Activated T-helper 2 cell treated with anti-CD3 and anti-CD28 coated beads, Interferon-gamma antibody, Interleukin-2, Interleukin-4, amounts not matched to agents 10 μg/mL and 5 μg/mL and 100 μg/mL, durations not matched to agents 14 hours and 24 hours and 36 hours (primary cell): ENCODE measurements at places on chromosomes 11 and 22.
A peak's percentile ranks its signal among the peaks of the same experiment; 100 is the strongest.

- no peak overlapping the region for H3K4me3 ChIP-seq
- H3K36me3 ChIP-seq, result no peaks in the 10 kb centered on the region
- no peak for DNase-seq
- H3K27me3 ChIP-seq, result peaks cover 2% of the 10 kb centered on the region
- H3K27ac ChIP-seq, result no peak overlapping the region
- H3K4me1 ChIP-seq, result no peaks in the 10 kb centered on the region
Observed at GRCh38 chr11:117547195-117547850, 219.7 kb downstream of the CEP164 start.

GRCh38 chr11:75537740-75538139, 12.0 kb upstream of the GDPD5 start:
- H3K4me1 ChIP-seq, result peaks cover 34% of the 10 kb centered on the region
- H3K27me3 ChIP-seq, result no peaks in the 10 kb centered on the region
- no peak overlapping the region for H3K4me3 ChIP-seq
- H3K27ac ChIP-seq, result peak overlapping the region; percentile 20

- H3K36me3 ChIP-seq, result peaks cover 37% of the 10 kb centered on the region
- peaks cover 3% of the 10 kb centered on the region for H3K4me1 ChIP-seq
- H3K27ac ChIP-seq, result no peak overlapping the region
- no peak for DNase-seq
- H3K27me3 ChIP-seq, result no peaks in the 10 kb centered on the region
- H3K4me3 ChIP-seq, result no peak overlapping the region
Observed at GRCh38 chr11:73404048-73404447, 27.8 kb downstream of the RELT start.

- H3K4me1 ChIP-seq, result peaks cover 38% of the 10 kb centered on the region
- H3K4me3 ChIP-seq, result no peak within 1 kb of the TSS
- H3K27ac ChIP-seq, result no peak within 1 kb of the TSS
- peaks cover 14% of the 10 kb centered on the region for H3K36me3 ChIP-seq
- no peak for DNase-seq
Observed at GRCh38 chr11:66048547-66049323, at the start of gene GAL3ST3. Gene GAL3ST3, minus strand, starts transcription at chr11:66049161. Its CDS starts 3,746 bp downstream, at chr11:66045415.

DNA sequence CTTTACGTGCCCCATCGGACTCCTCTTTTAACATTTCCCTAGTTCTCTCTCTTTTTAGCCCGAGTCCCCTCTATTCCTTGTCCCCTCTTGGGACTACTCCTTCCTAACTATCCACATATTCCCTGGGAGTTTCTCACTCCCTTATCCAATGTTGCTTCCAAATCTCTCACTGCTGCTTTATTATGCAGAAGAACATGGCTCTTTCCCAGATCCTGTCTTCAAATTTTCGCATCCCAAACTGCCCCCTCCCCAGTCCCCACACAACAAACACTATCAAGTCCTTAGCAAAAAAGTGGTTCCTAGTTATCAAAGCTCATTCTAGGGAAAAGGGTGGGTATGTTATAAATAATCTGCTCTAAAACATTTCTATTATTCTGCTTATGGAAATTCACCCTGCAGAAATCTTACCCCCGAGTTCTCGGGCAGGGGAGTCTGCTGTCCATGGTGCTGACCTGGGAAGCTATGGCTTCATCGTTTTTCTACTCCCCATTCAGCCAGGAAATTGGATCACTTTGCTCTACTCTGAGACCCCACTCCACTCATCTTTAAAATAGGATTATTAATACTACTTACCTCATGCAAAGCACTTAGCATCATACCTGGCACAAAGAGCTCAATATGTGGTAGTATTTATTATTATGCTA, 393.5 kb downstream of the BUD13 start:
- H3K27ac ChIP-seq, result no peak overlapping the region
- no peak overlapping the region for H3K4me3 ChIP-seq
- H3K4me1 ChIP-seq, result no peaks in the 10 kb centered on the region
- DNase-seq, result no peak
- H3K36me3 ChIP-seq, result no peaks in the 10 kb centered on the region

DNA sequence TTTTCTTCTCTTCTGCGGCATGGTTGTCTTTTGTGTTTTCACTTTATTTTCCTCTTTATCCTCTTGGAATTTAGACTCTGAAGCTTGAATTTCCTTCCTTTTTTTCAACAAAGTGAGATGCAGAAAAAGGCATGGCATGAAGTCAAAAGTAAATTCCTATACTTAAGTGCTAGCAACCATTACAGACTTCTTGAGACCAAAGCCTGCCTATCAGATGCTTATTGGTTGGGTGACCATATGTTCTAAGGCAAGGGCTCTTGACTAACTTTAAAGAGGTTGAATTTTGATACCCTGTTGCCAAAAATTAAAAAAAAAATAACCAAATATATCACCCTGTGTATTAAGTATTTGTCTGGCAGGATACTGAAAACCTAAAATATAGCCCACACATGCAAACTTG, 237.4 kb downstream of the TMEM135 start:
- no peaks in the 10 kb centered on the region for H3K4me1 ChIP-seq
- H3K36me3 ChIP-seq, result no peaks in the 10 kb centered on the region
- H3K27ac ChIP-seq, result no peak overlapping the region
- H3K4me3 ChIP-seq, result no peak overlapping the region
- DNase-seq, result no peak
- H3K27me3 ChIP-seq, result no peaks in the 10 kb centered on the region

DNA sequence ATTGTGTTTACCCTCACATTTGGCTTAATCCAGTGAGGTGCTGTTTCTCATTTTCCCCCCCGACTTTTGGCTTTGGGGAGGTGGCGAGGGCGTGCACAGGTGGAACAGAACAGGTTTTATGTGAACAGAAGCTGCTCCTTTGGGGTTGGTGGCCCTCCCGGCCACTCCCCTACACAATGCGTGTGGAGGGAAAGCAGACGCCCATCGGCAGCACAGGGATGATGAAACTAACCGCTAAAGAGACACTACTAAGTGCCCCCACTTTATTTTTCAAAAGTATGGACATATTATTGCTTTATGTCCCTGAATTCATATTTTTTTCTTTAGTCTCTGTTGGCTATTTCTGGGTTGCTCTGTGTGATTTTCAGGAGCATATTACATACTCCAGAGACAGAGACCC, 160.9 kb downstream of the ENTHD1 start:
- no peak overlapping the region for H3K27ac ChIP-seq
- DNase-seq, result no peak
- H3K4me3 ChIP-seq, result no peak overlapping the region

- no peak for DNase-seq
- H3K27ac ChIP-seq, result no peak overlapping the region
- H3K4me1 ChIP-seq, result no peaks in the 10 kb centered on the region
- no peak overlapping the region for H3K4me3 ChIP-seq
- H3K36me3 ChIP-seq, result no peaks in the 10 kb centered on the region
- peaks cover 15% of the 10 kb centered on the region for H3K27me3 ChIP-seq
Observed at GRCh38 chr11:111193924-111194490, 51.5 kb upstream of the POU2AF2 start.

GRCh38 chr11:4642043-4642442, 1.7 kb upstream of the OR51E1 start:
- H3K27me3 ChIP-seq, result no peaks in the 10 kb centered on the region
- H3K36me3 ChIP-seq, result no peaks in the 10 kb centered on the region

- no peaks in the 10 kb centered on the region for H3K27me3 ChIP-seq
- peak overlapping the region; percentile 15 for H3K27ac ChIP-seq
- H3K4me1 ChIP-seq, result peaks cover 29% of the 10 kb centered on the region
- H3K4me3 ChIP-seq, result no peak overlapping the region
Observed at GRCh38 chr22:31332886-31333285, 13.3 kb downstream of the PATZ1 start.

DNA sequence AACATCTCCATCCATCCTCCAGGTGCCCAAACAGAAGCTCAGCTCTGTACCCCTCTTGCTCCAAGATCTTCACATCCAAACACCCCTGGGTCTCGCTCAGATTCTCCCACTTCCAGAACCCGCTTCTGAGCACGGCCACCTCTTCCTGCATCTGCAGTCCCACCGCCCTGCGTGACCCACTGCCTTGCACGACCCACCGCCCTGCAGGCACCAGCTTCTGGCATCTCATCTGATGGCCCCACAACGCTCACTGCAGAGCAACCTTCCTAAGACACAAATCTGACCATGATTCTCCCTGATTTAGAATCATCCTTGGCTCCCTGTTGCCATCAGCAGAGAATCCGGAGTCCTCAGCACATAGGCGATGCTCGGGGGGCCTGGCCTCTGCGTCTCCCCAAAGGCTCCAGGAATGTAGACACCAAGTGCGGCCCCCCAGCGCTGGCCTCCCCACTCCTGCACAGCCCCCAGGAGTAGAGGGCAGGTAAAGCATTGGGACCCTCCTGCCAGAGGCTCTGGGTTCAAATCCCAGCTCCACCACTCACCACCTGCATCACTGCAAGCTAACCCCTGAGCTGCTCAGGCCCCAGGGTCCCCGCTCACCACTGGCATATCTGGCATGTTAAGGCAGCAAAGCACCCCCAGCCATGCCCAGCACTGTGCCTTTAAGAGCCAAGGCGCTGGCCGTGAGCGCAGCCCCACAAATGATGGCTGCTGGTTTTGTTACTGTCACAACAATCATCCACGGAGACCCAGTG, 459.3 kb downstream of the BRD1 start:
- no peak for DNase-seq
- no peak overlapping the region for H3K27ac ChIP-seq
- H3K36me3 ChIP-seq, result no peaks in the 10 kb centered on the region
- H3K4me1 ChIP-seq, result no peaks in the 10 kb centered on the region

GRCh38 chr22:33044112-33044511, 14.1 kb downstream of the SYN3 start:
- peaks cover 1% of the 10 kb centered on the region for H3K27me3 ChIP-seq
- no peaks in the 10 kb centered on the region for H3K4me1 ChIP-seq
- no peak overlapping the region for H3K27ac ChIP-seq
- H3K36me3 ChIP-seq, result no peaks in the 10 kb centered on the region
- no peak overlapping the region for H3K4me3 ChIP-seq

DNA sequence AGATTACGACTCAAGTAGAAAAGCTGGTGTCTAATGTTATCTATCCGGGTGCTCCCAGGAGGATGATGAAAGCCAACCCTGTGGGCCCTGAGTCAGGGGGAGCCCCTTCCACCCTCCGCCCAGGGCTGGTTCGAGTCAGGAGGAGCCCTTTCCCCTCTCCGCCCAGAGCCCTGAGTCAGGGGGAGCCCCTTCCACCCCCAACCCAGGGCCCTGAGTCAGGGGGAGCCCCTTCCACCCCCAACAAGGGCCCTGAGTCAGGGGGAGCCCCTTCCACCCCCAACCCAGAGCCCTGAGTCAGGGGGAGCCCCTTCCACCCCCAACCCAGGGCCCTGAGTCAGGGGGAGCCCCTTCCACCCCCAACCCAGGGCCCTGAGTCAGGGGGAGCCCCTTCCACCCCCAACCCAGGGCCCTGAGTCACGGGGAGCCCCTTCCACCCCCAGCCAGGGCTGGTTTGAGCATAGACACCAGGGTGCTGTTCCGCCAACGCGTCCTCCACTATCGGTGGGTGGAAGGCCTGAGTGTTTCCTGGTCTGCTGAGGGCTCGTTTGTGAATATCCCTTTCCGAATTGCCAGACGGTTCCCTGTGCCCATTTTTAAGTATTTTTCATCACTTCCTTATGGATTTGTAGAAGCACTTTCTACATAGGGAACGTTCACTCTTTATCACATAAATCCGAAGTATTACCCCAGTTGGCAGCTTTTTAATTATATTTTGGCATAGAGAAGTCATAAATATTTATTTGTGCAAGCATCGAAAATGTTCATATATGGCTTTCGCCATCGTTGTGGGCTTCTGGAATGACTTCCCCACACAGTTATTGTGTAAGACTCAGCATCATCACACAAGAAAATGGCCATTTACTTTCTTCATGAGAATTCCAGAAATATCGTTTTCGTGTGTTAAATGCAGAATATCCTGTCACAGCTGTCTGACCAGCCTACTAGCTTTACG, 380.6 kb downstream of the BRD1 start:
- H3K36me3 ChIP-seq, result no peaks in the 10 kb centered on the region
- no peak overlapping the region for H3K27ac ChIP-seq
- no peak overlapping the region for H3K4me3 ChIP-seq
- H3K27me3 ChIP-seq, result peaks cover 13% of the 10 kb centered on the region
- peaks cover 5% of the 10 kb centered on the region for H3K4me1 ChIP-seq
- DNase-seq, result no peak

DNA sequence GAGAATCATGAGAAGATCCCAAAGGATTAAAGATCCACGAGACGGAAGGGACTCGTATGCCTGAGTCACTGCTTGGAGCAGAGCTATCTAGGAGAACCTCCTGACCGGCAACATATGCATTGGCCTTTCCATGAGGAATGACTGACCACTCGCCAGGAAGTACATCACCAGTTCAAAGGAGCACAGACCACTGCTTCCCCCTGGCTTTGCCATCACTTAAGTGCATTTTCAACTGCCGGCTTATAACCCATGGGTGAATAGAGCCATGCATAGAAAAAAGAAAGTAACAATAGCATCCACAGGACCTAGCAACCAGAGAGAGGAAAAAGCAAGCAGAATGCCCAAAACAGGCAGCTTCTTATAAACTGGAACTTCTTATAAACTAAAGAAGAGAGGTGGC, 98.3 kb upstream of the ZC3H12C start:
- peaks cover 17% of the 10 kb centered on the region for H3K27me3 ChIP-seq
- no peaks in the 10 kb centered on the region for H3K4me1 ChIP-seq
- DNase-seq, result no peak
- no peak overlapping the region for H3K27ac ChIP-seq
- H3K4me3 ChIP-seq, result no peak overlapping the region
